ENCODE measurements at places on chromosomes 13 and 19.

DNA sequence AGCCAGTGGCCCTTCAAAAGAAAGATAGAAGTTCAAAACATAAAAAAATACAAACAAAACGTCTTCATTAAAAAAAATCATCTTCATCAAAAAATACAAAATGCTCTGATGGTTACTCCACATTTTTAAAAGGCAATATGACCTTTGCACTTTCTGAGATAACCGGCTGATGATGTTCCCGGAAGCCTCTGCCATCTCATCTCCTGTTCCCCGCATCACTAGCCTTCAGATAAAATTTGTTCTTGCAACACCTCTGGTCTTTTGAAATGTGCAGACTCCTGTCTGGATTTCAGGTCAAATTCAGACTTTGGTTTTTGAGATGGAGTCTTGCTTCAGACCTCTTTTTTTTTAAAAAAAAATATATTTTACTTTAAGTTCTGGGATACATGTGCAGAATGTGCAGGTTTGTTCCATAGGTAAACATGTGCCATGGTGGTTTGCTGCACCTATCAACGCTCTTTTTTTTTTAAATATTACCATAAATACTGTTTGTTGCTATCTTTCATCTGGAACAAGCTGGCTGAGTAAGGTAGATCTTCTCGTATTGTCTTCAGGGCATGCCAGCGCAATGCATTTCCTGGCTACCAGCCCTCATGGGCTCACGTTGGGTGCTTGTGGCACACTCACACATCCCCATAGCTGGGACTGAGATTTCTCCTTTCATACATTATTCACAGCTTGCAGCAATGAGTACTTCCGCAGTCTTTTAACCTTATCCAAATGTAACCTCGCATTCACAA lies 418.9 kb upstream of the ARGLU1 start:
- DNase-seq: no peak

DNA sequence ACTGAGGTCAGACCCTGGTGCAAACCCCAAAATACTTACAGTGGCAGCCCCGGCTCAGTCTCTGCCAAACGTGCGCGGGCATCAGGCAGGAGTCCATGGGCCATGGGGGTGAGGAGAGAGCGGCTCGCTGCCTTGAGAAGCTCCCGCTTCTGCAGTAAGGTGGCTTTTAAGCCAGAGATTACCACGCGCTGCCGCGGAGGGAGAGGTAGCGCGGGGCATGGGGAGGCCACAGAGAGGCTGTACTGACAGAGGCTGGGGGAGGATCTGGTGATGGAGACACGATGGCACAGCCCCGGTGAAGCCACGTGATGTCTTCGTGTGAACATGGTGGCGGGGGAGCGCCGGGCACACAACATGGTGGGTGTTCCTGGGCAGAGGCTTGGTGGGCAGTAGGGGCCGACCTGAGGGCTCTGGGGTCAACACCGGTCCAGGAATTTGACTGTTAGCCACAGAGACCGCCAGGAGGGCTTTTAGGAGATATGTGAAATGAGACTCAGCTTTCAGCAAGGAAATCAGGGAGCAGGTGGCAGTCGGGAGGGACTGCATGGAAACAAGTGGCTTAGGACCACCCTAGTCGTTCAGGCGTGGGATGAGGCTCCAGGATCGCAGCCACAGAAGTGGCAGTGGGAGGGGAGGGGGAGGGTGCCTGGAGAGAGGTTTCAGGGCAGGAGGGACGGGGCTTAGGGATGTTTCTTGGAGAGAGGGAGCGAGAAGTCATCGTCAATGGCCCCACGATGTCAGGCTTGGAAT lies 24.1 kb downstream of the MCF2L start:
- DNase-seq: no peak

GRCh38 chr13:38213314-38213713 lies 136.3 kb upstream of the UFM1 start:
- DNase-seq: no peak

DNA sequence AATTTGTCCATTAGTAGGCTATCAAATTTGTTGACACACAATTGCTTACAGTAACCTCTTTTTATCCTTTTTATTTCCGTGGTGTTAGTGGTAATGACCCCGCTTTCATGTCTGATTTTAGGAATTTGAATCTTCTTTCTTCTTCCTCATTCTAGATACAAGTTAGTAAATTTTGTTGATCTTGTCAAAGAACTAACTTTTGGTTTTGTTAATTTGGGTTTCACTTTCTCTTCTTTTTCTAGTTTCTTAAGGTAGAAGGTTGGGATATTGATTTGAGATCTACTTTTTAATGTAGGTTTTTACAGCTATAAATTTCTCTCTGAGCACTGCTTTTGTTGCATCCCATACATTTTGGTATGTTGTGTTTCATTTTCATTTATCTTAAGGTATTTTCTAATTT lies 53.3 kb upstream of the SLC7A1 start:
- DNase-seq: no peak

DNA sequence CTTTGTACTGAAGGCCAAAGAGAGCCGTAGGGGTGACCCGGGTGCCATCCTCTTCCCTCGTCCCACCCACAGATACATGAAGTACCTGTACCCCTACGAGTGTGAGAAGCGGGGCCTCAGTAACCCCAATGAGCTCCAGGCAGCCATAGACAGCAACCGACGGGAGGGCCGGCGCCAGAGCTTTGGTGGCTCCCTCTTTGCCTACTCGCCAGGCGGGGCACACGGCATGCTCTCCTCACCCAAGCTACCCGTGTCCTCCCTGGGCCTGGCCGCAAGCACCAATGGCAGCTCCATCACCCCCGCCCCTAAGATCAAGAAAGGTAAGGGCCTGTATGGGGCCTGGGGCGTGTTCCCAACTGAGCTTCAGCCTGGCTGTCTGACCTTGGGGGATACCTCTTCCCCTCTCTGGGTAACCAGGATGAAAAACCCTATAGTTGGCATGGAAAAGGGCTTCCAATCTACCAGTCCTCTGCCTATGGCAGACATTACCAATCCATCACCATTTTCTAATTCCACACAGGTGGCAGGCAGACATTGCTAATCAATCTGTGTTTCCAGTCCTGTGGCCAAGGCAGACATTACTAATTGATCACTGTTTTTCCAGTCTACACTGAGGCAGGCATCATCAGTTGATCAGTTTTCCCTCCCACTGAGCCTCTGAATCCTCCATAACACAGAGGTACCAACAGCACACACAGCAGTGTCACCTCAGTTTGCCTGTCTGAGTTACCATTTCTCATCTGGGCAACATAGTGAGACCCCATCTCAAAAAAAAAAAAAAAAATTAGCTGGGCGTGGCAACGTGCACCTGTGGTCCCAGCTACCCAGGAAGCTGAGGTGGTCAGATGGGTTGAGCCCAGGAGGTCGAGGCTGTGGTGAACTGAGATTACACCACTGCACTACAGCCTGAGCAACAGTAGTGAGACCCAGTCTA lies 19.1 kb upstream of the WDR18 start:
- no peak for DNase-seq

GRCh38 chr13:50015750-50016149 lies 506 bp downstream of the KCNRG start:
- DNase-seq: no peak

GRCh38 chr13:18993884-18994660 lies 187.6 kb downstream of the TUBA3C start:
- DNase-seq: no peak

GRCh38 chr13:20654156-20654555 lies 49.3 kb upstream of the IL17D start:
- no peak for DNase-seq

DNA sequence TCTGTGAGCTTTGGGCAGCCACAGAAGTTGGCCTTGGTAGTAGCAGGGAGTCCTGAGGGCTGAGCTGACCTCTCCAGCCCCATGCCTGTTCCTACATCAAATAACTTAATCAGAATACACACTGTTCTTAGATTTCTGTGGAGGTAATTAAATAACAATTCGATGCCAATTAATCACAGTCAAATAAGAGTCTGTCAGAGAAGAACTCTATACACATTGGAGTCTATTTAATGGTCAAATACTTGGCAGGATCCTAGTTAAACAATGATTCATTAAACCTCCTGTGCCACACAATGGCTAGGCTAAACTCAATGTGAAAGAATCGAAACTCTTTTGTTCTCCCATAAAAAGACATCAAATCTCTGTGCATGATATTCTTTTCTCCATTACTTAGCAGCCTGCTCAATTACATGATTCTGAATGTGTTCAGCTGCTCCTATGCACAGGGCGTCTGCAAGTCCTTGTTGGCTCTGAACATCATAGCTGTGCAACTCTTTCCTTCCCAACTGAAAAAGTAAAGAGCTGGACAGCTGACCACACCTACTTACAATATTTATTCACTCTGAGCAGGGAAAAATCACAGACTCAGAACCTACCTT lies 173.1 kb downstream of the ABCC4 start:
- no peak for DNase-seq

DNA sequence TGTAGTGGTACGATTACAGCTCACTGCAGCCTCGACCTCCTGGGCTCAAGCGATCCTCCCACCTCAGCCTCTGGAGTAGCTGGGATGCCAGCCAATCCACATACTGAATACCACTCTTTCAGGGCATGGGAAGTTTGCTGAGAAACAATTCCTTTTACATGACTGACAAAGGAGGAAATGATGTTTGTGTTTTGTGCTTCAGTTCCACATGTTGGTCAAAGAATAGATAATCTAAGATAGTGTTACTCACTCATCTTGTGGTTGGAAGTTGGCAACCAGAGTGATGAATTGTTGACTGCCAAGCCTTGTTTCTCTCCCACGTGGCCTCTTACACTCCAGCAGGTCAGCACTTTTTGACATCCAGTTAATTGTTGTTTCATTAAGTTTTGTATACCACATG lies 7.6 kb downstream of the MBD3L2B start:
- peak; percentile 79 for DNase-seq

- no peak for DNase-seq
Measured at GRCh38 chr19:43735957-43736356, 18.8 kb downstream of the SMG9 start.

GRCh38 chr19:48290401-48290770 lies 20.5 kb downstream of the ZNF114 start:
- no peak for DNase-seq

GRCh38 chr19:56567274-56568120 lies at the start of gene ZNF470:
Gene ZNF470, plus strand, starts transcription at chr19:56567468. Its CDS starts 2,844 bp downstream, at chr19:56570312.
- peak; percentile 98 for DNase-seq

DNA sequence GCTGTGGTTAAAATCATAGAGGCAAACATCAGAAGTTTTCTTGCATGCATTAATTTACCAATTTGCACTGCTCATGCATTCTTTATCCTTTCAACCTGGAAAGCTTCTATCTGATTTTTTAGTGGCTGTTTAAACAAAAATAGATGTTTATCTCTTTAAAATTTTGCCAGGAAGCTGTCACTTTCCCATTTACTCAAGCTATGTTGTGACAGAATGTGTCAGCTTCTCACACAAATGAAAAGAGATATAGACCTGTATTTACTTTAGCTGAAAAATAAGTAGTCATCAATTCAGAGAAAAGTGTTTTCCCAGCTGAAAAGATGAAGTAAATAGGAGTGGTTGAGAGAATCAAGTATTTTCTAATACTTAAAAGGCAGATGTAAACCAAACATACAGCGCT lies 872.8 kb downstream of the DACH1 start:
- no peak for DNase-seq

DNA sequence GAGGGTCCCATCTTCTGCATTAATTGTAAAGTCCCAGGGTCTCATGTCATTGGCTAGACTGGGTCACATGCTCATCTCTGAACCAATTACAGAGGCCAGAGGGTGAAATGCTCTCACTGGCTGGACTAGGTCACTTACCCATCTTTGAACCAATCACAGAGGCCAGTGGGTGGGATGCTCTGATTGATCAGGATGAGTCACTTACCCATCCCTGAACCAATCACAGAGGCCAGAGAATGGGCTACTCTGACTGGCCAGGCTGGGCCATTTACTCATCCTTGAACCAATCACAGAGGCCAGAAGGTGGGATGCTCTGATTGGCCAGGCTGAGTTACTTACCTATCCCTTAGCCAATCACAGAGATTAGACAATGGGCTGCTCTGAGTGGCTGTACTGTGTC lies 5.3 kb downstream of the MISP start:
- DNase-seq: peak; percentile 57

DNA sequence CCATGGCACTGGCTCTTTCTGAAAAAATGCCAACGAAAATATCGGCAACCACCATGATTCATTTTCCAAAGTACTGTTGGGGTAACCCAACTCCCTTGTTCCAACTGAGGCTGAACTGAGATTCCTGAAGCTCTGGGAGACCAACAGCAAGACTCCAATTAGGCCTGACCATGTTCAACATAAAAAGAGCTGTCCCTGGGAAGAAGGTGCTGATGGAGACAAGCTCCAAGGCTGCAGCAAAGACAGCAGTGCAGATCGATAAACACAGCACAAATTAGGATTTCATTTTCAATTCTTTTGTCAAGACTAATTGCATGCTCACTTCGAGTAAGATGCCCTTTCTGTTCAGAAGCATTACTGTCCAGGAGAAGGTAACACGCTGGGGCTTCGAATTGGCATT lies 968.0 kb downstream of the UQCRFS1 start:
- no peak for DNase-seq

DNA sequence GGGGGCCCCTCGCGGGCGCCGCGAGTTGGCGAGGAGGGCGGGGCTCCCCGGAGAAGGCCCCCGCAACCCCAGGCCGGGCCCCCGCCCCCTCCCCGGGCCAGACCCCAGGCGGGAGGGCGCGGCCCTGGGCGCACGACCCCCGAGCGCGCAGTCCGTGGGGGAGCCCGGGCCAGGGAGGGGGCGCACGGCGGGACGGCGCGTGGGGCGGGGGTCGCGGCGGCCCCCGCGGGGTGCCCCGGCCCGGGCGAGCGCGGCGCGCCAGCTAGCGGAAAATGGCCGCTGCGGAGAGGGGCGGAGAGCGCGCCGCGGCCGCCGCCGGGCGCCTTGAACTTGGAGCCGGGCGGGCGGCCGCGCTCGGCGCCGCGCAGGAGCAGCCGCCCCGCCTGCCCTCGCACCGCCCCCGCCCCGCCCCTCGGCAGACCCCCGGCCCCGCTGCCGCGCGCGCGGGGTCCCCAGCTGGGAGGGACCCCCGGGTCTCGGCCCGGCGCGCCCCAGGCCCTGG lies 6.4 kb upstream of the NFIC start:
- peak; percentile 65 for DNase-seq

DNA sequence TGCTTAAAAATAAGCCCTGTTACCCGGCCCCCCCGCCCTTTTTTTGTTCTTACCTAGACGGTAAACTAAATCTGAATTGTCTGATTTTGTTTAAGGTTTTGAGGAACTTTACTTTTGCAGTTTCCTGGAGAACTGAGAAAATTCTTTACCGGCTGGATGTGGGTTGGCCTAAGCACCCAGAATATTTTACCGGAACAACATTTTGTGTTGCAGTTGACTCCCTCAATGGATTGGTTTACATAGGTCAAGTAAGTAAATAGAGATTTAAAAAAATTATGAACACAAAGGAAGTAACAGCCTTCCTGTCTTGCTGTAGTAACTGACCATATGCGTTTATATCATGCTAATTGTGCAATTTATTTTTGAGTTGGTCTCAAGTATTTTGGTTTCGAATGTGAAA lies 785 bp downstream of the NHLRC3 start:
- peak; percentile 49 for DNase-seq

GRCh38 chr19:1097810-1098176 lies 2.6 kb upstream of the POLR2E start:
- no peak for DNase-seq

DNA sequence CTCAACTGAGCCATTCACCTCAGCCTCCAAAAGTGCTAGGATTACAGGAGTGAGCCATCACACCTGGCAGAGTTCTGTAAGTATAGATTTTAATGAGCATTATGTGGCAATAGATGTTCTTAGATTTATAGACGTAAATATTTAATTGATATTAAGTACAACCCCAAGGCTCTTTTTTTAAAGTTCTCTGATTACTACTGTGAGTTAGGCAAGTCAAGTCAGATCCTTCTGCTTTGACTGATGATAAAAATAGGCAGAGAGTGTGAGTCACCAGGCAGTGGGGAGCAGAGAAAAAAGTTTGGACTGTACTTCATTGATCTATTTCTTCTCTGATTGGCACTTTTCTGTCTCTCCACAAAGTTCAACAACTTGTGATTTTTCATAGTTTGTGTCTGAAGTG lies 1379.9 kb downstream of the UQCRFS1 start:
- DNase-seq: no peak

Measured in hematopoietic multipotent progenitor cell treated with erythropoietin and hydrocortisone succinate and interleukin-3 and kit ligand, for 4 days (in vitro differentiated cells).